ENCODE measurements at places on chromosomes 13 and 19.

DNA sequence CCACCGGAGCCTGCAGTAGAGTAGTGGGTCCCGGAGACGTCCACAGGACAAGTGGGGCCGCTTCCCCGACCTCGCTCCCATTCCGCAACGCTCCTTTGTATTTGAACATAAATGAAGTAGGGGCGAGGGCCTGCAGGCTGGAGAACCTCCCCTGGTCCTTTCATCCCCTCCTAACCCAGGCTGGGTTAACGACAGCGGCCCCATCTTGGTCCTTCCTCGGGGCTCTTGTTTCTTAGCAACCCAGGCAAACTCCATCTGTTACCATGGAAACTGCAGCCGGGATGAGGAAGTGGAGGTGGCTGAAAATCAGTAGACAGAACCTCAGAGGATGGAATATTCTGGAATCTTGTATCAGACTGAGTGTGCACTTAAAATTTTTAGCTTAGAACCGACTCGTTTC is 132.6 kb upstream of the USP29 start:
- ATAC-seq: no peak

GRCh38 chr19:32873247-32873959 is 3.8 kb upstream of the SLC7A9 start:
- ATAC-seq: no peak

DNA sequence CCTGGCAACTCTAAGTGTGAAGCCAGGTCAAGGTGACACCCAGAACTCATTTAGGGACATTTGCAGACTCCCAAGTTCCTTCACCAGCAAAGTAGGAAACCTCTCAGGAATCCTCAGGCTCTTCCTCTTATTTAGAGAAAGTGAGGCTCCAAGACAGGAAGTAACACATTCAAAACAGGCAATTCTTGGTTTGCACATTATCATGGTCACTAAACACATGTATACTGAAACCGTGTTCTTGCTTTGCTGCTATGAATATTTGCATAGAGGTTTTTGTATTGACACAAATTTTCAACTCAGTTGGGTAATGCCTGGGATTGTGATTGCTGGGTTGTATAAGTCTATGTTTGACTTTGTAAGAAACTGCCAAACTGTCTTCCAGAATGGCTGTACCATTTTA is 13.2 kb upstream of the URI1 start:
- no peak for ATAC-seq

- no peak for ATAC-seq
Observed at GRCh38 chr19:33720691-33721682, 75.7 kb upstream of the KCTD15 start.

DNA sequence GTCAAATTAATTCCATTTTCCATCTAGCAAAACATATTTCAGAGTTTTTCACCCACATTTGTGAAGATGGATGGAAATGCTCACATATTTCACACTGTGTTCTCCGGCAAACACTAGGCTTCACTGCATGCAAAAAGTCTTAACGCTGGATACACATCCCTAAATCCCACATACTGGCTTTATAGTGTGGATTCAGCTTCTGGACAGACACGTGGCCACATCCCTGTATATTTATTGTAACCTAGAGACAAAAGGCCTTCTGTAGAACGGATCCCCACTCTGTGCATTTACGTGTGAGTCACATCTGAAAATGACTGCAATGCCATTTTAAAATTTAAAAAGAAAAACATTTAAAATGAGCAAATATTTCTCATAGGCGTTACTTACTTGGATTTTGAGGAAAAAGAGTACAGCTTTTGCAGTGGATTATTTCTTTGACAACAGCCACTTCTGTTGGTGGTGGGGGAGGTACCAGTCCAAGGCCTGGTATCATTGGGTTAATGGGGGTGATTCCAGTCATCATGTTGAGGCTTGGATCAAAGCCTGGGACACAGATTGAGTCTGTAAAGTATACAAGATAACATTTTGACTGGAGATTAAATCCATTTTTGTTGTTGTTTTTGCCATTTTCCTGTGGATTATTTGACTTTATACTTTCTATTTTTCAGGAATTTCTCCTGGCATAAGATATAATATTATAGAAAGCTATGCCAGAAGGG is 337.7 kb downstream of the DNAJC15 start:
- no peak for ATAC-seq

DNA sequence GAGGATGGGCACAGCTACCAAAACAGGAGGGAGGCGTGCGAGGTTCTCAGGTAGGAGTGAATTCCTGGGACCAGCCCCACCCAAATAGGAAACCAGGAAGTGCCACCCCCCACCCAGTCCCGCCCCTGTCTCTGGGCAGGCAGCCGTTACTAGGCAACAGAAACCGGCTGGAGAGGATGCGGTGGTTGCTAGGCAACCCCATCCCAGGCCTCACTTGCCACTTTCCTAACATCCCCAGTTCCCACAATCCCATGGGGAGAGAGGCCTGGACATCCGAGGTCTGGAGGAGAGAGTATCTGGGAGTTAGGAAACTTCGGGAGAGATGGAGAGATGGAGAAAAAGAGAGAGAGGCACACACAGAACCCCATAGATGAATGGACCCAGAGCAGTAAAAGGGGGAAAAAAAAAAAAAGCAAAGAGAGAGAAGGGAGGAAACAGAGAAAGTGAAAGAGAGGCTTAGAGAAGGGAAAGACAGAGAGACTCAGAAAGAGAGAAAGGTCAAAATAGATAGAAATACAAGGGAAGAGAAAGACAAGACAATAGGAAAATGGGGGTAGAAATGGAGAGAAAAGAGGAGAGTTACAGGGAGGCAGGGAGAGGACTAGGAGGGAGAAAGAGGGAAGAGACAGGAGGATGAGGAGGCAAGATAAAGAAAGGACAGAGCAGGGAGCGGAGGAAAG is 3.8 kb downstream of the GRIK5 start:
- no peak for ATAC-seq

GRCh38 chr13:109812382-109812781 is 26.0 kb upstream of the IRS2 start:
- ATAC-seq: no peak

GRCh38 chr13:70960841-70961443 is 852.7 kb upstream of the KLHL1 start:
- no peak for ATAC-seq

- ATAC-seq: no peak
Observed at GRCh38 chr13:40127476-40127875, 472.0 kb downstream of the COG6 start.

DNA sequence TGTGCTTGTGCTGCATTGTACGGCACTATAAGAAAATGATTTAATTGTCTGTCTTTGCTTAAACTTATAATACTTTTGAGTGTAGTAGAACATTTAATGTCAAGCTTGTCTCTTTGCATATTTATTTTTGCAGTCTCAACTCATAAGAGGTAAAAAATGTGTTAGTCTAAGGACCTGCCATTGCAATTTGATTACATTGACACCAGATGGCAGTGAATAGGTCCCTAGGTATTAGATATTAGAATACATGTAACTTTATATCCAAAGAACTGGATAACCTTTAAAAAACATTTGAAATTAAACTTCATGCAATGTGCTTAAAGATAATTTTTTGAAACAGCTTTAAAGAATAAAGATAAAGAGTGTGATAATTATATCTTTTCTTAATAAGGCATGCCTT is 1421.3 kb downstream of the OLFM4 start:
- no peak for ATAC-seq
